Neural progenitor cell (in vitro differentiated cells): ENCODE measurements at places on chromosomes 7 and 10. TPM values are rescaled to one million over a fixed set of nuclear protein-coding genes. Genes with fewer than 3 reads are reported as not detected.

The SORBS1 gene
- 10.1 and 16.1 TPM in 2 replicates for total RNA-seq

The NPY4R2 gene
- total RNA-seq, result not detected in 2 replicates

The OR2A5 gene
- not detected in 2 replicates for total RNA-seq

The SPDYE9 gene
- total RNA-seq, result not detected in 2 replicates

The H2BK1 gene
- total RNA-seq, result not detected in 2 replicates

The CPVL gene
- 40.5 and 56.6 TPM in 2 replicates for total RNA-seq

The LCOR gene
- total RNA-seq, result 24.9 and 35.3 TPM in 2 replicates

The LIPK gene
- not detected in 2 replicates for total RNA-seq

The NODAL gene
- total RNA-seq, result not detected in 2 replicates

The ELAPOR2 gene
- total RNA-seq, result 80.2 and 80.4 TPM in 2 replicates

The MLLT10 gene
- 55.7 and 61.3 TPM in 2 replicates for total RNA-seq

The NUTM2E gene
- 0.07 and 0.09 TPM in 2 replicates for total RNA-seq

The CDNF gene
- 1.8 and 5.2 TPM in 2 replicates for total RNA-seq

The TACR2 gene
- total RNA-seq, result not detected in 2 replicates

The SH2D4B gene
- 0.06 and 0.11 TPM in 2 replicates for total RNA-seq

The CCDC7 gene
- 4.1 and 6.9 TPM in 2 replicates for total RNA-seq

The OPN4 gene
- not detected in 2 replicates for total RNA-seq

The FKBP9 gene
- total RNA-seq, result 24.4 and 28.6 TPM in 2 replicates

The DRGX gene
- total RNA-seq, result not detected in 2 replicates

The CXCL12 gene
- total RNA-seq, result 0.09 and 0.74 TPM in 2 replicates

The MNX1 gene
- total RNA-seq, result not detected in 2 replicates

The FBXO24 gene
- 1.2 and 2.5 TPM in 2 replicates for total RNA-seq

The MUC12 gene
- 4.2 TPM in 1 of 2 replicates, not detected in the other for total RNA-seq

The TYW1B gene
- 3.6 and 4.4 TPM in 2 replicates for total RNA-seq

The PDZD7 gene
- 0.25 TPM in 1 of 2 replicates, not detected in the other for total RNA-seq

The STEAP2 gene
- total RNA-seq, result 3.0 and 3.6 TPM in 2 replicates

The CDK14 gene
- 41.9 and 52.3 TPM in 2 replicates for total RNA-seq

The IGFBP3 gene
- 22.0 and 29.0 TPM in 2 replicates for total RNA-seq

The PRSS1 gene
- total RNA-seq, result not detected in 2 replicates

The HOXA3 gene
- not detected in 2 replicates for total RNA-seq

The ORAI2 gene
- 15.7 and 21.9 TPM in 2 replicates for total RNA-seq
